ENCODE measurements at places on chromosomes 13 and 19.

GRCh38 chr13:34346626-34347025, 528.7 kb downstream of the RFC3 start:
- no peak for DNase-seq

DNA sequence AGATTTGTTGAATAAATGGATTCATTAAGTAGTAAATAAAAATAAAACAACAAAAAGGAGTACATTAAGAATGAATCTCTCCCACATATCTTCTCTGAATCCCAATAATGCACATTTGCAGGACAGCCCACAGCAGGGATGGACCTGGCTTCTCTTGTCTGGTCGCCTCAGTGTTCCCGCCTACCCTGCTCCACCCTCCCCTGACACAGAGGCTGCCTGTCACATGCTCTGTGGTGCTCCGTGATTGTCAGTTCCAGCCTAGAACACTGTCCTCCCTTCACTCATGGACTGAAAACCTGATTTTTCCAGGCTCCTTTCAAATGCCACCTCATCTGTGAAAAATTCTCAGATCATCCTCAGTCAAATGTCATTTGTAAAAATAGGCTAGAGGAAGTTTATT, 94.5 kb upstream of the GPR12 start:
- no peak for DNase-seq

DNA sequence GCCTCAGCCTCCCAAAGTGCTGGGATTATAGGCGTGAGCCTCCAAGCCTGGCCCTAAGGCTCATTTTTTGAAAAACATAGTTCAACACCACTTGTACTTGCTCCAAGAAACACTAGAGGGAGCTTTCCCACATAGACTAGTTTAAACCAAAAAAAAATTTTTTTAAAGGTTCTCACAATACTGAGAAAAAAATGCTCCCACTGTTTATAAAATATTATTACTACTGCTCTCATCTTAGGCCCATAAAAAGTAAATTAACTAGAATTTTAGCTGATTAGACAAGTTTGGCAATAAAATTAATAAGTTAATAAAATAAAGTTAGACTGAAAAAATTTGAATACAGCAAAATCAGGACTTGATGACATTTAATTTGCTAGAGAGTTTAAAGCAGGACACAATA, 109.5 kb downstream of the TBC1D4 start:
- DNase-seq = no peak

- no peak for DNase-seq
These were observed 111.2 kb upstream of the CLDN10 start for GRCh38 chr13:95441326-95441725.

GRCh38 chr19:919199-920050, 2.3 kb downstream of the KISS1R start:
- no peak for DNase-seq

DNA sequence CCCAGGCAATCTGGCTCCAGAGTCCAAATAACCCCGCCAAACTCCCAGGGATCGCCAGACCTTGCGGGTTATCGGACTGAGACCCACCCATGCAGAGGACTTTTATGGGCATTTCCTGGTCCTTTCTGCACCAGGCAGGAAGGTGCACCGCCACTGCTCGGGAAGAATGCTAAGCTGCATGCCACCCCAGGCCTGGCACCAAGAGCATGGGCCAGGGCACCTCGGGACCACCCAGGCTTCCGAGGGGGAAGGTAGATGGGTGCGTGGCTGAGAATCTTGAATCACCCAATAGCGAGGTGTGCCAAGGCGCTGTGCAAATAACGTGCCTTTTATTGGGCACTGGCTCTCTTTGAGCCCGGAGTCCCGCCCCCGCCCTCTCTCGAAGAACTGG, 422 bp upstream of the ZNF575 start:
- DNase-seq = no peak

DNA sequence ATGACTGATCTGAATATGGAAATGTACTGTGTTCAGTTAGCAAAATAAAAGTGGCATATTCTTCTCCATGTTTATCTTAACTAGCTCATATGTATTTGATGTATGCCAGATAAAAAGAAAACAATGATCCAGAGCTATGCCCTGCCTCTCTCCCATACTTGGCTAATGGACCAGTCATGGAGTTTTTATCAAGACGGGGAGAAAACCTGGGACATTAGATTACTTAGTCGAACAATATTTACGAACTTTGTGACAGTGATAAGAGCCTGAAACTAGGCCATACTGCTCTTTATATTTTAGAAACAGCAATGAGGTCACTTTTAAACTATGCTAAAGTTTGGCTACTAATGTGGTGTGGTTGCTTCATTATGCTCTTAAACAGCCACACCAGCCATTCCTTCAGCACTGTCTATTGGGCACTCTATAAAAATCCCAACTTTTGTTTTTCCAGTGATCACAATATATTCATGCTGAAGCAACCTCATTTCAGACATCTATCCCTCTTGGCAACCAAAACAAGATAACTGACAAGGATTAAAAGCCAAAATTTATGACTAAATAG, 265.0 kb downstream of the FGF14 start:
- DNase-seq = no peak

- no peak for DNase-seq
These were observed 6.2 kb upstream of the SPART start for GRCh38 chr13:36352350-36352749.

DNA sequence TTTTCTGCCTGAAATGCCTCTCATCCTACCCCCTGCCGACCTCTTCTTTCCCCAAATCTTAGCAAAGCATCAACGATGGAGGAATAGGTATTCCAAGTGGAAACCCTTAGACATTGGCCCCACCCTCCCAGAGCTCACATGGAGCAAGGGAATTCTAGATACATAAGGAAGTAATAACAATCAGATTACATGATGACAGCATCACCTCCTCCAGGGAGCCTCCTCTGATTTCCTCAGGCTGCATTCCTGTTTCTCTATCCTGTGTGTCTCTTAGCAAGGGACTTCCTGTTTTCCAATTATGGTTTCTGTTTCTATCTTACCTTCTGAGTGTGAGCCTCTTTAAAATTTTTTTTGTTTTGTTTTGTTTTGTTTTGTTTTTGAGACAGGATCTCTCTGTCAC, 246.6 kb downstream of the TSHZ3 start:
- no peak for DNase-seq

DNA sequence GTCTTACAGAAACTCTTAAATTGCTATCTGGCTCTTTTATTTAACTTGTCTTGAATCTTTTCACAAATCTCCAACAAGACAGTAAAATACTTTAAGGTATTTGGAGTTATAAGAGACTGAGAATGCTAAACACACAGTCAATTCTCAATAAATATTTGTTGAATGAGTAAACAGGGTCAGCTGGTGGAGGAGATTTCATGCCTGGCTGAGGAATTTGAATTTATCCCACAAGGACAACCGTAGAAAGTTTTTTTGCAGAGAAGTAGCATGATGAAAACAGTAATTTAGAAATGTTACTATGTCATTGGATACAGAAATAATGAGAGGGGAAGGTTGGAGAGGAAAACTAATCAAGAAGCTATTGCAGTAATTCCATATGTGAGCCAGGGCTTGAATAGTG, 1223.7 kb downstream of the PCDH17 start:
- no peak for DNase-seq

DNA sequence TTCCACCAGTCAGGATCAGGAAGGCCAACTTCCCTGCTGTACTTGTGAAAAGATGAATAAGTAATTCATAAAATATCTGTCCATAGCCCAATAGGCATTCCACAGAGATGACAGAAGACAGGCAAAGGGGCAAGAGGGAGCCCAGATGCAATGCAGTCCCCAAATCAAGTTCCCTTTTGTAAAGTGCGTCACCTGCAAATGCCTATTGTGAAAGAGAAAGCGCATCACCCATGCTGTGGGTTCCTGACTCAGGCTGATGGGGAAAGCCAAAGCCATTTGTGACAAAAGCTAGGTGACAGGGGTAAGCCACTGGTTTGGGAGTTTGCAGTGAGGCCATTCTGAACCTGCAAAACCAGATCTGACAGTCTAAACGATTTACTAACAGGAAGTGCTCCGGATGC, 157.5 kb upstream of the ZNF536 start:
- no peak for DNase-seq

GRCh38 chr19:47573071-47574026, at the start of gene ZNF541:
Gene ZNF541 (minus strand): TSS chr19:47573148. CDS start chr19:47555856, 17,292 bp downstream.
- DNase-seq = no peak

DNA sequence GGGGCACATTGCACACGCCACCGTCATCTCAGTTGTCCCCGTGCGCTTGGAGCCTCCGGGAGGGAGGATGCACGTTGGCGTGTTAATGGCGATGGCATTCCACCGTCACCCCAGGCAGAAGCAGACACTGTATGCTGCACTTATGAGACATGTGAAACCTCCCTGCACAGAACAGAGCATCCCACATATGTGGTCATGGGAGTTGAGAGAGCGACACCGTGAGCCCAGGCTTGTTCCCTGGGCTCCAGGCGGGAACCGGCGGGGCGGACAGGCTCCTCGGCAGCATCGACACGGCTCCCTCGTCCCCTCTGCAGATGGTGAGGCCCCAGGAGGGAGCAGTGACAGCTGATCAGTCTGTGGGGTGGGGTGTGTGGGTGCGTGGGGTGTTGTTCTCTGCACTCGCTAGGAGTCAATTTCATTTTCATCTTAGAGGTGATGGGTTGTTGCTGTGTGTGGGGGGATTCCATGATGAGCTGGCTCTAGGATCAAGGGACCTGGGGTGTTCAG, 40.4 kb downstream of the CRTC1 start:
- DNase-seq = no peak

DNA sequence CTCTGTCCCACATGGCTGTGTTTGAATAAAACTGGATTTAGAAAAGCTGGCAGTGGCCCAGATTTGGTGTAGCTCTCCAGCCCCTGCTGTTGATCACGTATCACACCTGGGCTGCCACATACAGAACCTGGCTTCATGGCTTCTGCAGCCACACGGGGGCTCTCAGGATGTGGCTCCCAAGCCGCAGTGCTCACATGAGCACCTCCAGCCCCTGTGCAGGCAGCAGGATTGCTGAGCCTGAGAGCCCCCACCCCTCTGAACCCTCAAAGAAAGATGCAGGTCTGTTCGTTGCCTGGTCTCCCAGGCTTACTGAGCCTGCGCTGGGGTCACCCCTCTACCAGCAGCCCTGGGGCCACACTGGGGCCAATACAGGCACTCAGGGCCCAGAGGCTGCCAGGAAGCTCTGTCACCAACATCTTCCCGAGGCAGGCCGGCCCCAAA, 2.7 kb downstream of the PLEKHF1 start:
- no peak for DNase-seq

GRCh38 chr13:28396053-28396452, 98.9 kb downstream of the FLT1 start:
- no peak for DNase-seq
